Colonic mucosa (tissue), 4 donors: ENCODE measurements at places on chromosomes 5 and 9. TPM values are rescaled to one million over a fixed set of nuclear protein-coding genes. Genes with fewer than 3 reads are reported as not detected.

Gene GABBR2
- not detected for total RNA-seq

Gene RNF180
- total RNA-seq = 1.2 TPM

Gene SIT1
- total RNA-seq = 1.0 TPM

Gene BRINP1
- total RNA-seq = 0.13 TPM

DNA sequence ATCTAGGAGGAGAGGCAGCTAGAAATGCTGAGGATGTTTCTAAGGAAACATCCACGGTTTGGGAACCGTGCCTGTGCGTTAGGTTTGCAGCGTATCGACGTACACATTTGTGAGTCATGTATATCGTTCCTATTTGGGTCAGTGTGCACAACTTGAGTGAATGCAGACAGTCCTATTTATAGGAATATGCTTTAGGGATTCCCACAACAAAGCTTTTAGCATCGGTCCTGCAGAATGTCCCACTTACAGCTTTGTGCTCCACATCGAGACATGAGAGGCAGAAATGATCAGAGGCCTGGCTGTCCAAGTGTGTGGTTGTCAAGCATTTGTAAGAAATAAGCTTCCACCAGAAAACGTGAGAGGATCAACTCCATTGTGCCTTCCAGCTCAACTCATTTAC lies 1282.7 kb upstream of the WWC1 start:
- H3K4me3 ChIP-seq = no peak overlapping the region
- no peak for DNase-seq
- H3K27me3 ChIP-seq = no peaks in the 10 kb centered on the region
- no peak overlapping the region for H3K27ac ChIP-seq
- H3K4me1 ChIP-seq = no peaks in the 10 kb centered on the region
- H3K36me3 ChIP-seq = no peaks in the 10 kb centered on the region

- no peaks in the 10 kb centered on the region for H3K36me3 ChIP-seq
- DNase-seq = no peak
- no peak overlapping the region for H3K27ac ChIP-seq
- H3K4me1 ChIP-seq = no peaks in the 10 kb centered on the region
- no peaks in the 10 kb centered on the region for H3K27me3 ChIP-seq
- H3K4me3 ChIP-seq = no peak overlapping the region
Observed at GRCh38 chr5:61683148-61683547, 351.1 kb downstream of the ZSWIM6 start.

DNA sequence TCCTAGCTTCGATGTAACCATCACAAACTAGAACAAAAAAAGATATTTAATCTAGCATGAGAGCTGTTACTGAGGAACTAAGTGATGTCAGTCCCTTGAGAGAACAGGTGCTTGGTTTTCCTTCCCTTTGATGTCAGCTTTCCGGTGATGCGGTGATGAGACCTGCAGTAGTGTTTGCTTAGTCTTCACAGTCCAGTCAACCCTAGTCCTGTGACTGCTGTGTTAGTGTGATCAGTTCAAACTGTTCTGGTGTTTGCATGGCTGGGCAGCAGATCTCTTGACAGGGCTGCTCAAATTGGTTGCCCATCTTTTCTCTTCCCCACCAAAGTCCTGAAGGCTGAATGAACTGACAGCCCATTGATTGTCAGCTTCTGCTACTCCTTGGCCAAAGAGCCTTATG lies 608.6 kb upstream of the DAB2 start:
- no peaks in the 10 kb centered on the region for H3K36me3 ChIP-seq
- H3K27ac ChIP-seq = no peak overlapping the region
- no peak overlapping the region for H3K4me3 ChIP-seq
- DNase-seq = no peak

DNA sequence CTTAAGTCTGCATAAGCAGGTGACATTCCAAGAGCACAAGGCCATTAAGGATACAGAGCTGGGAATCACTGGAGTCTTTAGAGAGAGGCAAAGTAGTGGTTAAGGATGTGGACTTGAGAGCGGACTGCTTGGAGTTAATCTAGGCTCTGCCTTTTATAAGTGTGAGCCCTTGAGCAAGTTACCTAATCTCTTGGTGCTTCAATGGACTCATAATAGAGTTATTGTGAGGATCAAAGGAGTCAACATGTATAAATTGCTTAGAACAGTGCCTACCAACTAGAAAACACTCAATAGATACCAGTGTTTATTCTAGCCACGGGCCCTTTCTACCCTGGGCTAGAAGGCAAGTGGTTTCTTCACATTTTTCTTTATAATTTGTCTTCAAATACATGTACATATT lies 819.4 kb downstream of the NR2F1-AS1 start:
- no peaks in the 10 kb centered on the region for H3K27me3 ChIP-seq
- no peak overlapping the region for H3K27ac ChIP-seq
- H3K36me3 ChIP-seq = no peaks in the 10 kb centered on the region
- no peaks in the 10 kb centered on the region for H3K4me1 ChIP-seq

- no peak overlapping the region for H3K27ac ChIP-seq
- no peaks in the 10 kb centered on the region for H3K27me3 ChIP-seq
- DNase-seq = no peak
- H3K4me1 ChIP-seq = no peaks in the 10 kb centered on the region
- H3K4me3 ChIP-seq = no peak overlapping the region
Observed at GRCh38 chr5:137819766-137820165, 47.9 kb upstream of the MYOT start.

DNA sequence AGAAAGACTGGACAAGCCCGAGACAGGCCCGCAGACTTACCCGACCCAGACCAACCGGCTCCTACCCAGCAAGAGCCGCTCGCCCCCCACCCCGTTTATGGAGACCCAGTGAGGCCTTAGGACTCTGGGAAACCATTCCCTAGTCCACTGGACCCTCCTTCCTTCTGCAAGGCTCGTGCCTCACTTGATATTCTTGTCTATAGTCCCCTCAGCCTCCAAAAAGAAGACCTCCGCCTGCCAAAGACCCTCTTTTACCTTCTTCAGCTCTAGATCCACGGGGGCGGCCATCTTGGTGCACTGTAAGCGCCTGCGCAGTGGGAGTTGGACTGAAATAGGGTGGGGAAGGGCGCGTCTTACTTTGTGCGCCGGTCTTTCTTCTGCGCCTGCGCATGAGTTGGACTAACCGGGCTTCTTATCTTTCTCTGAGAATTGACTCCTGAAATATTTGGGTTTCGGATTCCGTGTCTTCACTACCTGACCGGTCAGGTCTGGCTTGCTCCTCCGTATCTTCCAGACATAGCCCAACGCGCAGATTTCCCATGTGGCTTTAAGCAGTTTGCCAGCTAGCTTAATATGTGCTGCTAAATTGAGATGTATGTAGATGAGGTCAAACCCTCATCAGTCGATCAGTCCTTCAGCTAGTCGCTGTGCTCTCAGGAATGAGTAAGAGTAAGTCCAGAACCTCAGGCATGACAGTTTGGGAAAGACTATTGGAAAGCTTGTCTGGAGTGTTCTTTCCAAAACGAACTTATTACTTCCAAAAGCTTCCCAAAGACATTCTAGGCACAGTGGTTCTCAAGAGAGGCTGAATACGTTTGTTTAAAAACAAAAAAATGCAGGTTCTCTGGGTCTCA lies at the start of gene PFDN1:
PFDN1 (minus strand) TSS at position 316 of the 854 bp plus-strand sequence; CDS start at position 288, 28 bp downstream.
- H3K27me3 ChIP-seq = no peaks in the 10 kb centered on the region
- H3K36me3 ChIP-seq = no peaks in the 10 kb centered on the region
- H3K4me3 ChIP-seq = peak within 1 kb of the TSS; percentile 84
- no peaks in the 10 kb centered on the region for H3K4me1 ChIP-seq
- peak; percentile 96 for DNase-seq
- H3K27ac ChIP-seq = peak within 1 kb of the TSS; percentile 34

- H3K4me1 ChIP-seq = no peaks in the 10 kb centered on the region
- no peak overlapping the region for H3K27ac ChIP-seq
- peak; percentile 35 for DNase-seq
- no peaks in the 10 kb centered on the region for H3K27me3 ChIP-seq
- H3K36me3 ChIP-seq = no peaks in the 10 kb centered on the region
- peak overlapping the region; percentile 37 for H3K4me3 ChIP-seq
Observed at GRCh38 chr9:88535226-88536022, 446 bp downstream of the NXNL2 start.

DNA sequence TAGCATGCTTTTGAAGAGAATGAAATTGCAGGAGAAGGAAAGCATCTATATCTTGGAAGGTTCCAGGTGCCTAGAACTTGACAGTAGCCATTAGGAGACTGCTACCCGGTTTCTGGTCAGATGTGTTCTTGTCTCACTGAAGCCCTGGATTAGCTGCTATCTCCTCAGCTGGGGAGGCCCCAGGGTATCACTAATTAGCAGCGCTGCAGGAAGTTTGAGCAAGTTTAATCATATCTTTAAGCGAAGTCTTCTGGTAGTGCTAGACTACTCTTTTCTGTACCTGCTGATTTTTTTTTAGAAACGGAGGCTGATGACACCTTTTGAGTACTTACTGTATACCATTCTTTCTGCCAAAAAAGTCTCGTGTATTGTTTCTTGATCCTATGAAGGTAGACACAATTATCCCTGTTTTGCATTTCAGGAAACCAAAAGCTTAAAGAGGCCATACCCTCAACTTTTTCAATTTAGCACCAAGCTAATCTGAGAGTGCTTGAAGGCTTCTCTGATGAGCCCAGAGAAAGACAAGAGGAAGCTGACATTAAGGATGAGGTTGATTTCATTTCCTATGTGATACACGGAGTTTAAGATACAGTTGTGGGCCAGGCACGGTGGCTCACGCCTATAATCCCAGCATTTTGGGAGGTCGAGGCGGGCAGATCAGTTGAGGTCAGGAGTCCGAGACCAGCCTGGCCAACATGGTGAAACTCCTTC lies 201.3 kb downstream of the ARHGAP26 start:
- no peak overlapping the region for H3K27ac ChIP-seq
- no peaks in the 10 kb centered on the region for H3K4me1 ChIP-seq
- no peak for DNase-seq
- no peak overlapping the region for H3K4me3 ChIP-seq
- H3K27me3 ChIP-seq = no peaks in the 10 kb centered on the region

- H3K27me3 ChIP-seq = no peaks in the 10 kb centered on the region
- no peak for DNase-seq
- no peaks in the 10 kb centered on the region for H3K36me3 ChIP-seq
- no peaks in the 10 kb centered on the region for H3K4me1 ChIP-seq
Observed at GRCh38 chr9:137865581-137866145, 11.9 kb upstream of the CACNA1B start.

DNA sequence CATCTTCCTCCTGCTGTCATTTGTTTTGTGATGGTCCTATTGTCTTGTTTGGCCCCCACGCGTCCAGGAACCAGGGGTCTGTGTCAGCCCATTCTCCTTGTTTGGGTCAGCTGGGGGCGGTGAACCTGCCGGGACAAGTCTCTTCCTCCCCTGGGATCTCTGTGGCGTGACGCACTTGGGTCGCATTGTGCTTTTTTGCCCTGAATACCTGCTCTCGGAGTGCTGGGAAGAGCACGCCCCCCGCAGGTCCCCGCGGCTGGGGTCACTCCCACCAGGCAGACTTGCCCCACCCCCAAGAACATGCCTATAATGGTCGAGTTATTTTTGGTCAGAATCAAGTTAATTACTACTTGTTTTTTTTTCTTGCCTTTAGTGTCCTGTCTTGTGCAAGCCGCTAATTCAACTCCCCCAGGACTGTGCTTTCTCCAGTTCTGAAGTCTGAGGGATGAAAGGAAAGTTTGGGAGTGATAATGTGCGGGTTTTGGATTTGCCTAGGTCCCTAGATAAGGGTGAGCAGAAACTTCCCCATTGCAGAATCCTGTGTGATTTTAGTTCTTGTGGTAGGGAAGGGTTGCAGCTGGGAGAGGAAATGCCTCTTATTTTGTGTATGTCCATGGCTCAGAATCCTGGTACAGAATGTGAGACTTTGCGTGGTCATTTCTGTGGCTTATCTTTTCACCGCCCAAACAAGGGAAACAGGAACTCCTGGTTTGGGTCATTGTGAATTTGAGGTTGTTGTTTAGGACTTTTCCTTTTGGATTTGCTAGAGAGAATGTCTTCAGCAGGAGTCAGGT lies 789 bp downstream of the ACER2 start:
- H3K27me3 ChIP-seq = no peaks in the 10 kb centered on the region
- peak overlapping the region; percentile 85 for H3K4me3 ChIP-seq
- H3K4me1 ChIP-seq = no peaks in the 10 kb centered on the region
- DNase-seq = peak; percentile 44
- no peaks in the 10 kb centered on the region for H3K36me3 ChIP-seq

GRCh38 chr9:73565833-73566465 lies 414.3 kb downstream of the ANXA1 start:
- H3K4me1 ChIP-seq = no peaks in the 10 kb centered on the region
- H3K36me3 ChIP-seq = no peaks in the 10 kb centered on the region
- no peak overlapping the region for H3K4me3 ChIP-seq
- H3K27me3 ChIP-seq = no peaks in the 10 kb centered on the region

- H3K27me3 ChIP-seq = no peaks in the 10 kb centered on the region
- no peak overlapping the region for H3K4me3 ChIP-seq
- H3K27ac ChIP-seq = peak overlapping the region; percentile 28
- no peak for DNase-seq
- no peaks in the 10 kb centered on the region for H3K4me1 ChIP-seq
- H3K36me3 ChIP-seq = no peaks in the 10 kb centered on the region
Observed at GRCh38 chr9:89387197-89387849, 69.0 kb downstream of the SECISBP2 start.

DNA sequence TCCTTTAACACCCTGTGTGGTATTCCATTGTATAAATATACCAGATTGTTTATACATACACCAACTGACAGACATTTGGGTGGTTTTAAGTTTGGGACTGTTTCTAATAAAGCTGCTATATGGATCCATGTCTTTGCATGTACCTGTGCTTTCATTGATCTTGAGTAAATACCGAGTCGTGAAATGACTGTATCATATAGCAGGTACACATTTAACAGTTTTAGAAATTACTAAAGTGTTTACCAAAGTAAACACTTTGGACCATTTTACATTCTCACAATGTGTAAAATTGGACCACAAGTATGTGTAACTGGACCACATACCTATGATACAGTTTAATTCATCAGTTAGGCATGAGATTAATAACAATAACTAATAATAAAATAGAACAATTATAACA lies 175.2 kb downstream of the FBXL17 start:
- no peak overlapping the region for H3K4me3 ChIP-seq
- no peaks in the 10 kb centered on the region for H3K36me3 ChIP-seq
- no peak for DNase-seq
- H3K4me1 ChIP-seq = no peaks in the 10 kb centered on the region
- H3K27me3 ChIP-seq = no peaks in the 10 kb centered on the region
- no peak overlapping the region for H3K27ac ChIP-seq
